ENCODE measurements at places on chromosomes 6 and 20.
A peak's percentile ranks its signal among the peaks of the same experiment; 100 is the strongest.

- DNase-seq: no peak
These were observed 171.6 kb downstream of the PLCB1 start for GRCh38 chr20:8303651-8304050.

DNA sequence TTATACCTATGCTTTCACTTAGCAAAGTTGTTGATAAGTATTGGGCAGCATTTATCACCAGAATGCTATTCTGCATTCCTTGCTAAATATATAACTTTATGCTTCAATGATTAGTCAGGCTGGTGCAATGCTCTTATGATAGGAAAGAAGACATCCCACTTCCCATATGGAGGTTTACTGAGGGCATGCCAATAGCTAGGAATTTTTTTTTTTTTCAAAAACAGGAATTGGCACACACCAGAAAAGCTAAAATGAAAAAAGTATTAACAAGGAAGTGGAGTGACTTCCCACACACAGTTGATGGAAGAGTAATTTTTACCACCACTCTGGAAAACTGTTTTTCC, 90.8 kb downstream of the FRK start:
- peak; percentile 18 for DNase-seq

DNA sequence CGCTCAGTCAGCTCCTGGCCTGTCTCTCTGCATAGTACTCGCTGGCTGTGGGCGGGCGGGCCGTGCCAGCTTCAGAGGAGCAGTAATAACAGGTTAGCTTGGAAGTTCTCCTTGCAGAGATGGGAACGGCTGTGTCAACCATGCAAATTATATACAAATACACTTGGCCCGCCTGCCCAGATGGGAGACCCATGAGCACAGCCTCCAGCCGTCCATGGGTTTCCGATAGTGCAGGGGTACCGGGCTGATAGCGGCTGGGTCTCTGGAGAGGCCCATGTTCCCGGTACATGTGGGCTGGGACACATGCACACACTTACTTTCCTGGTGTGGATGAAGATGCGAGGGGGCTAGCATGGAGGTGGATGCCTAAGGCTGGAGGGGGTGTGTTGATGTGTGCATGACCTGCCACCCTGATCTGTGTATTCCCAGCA, 12.8 kb upstream of the ZNF831 start:
- DNase-seq: no peak

- DNase-seq: peak; percentile 6
These were observed 77.7 kb downstream of the OLIG3 start for GRCh38 chr6:137416376-137417109.

- DNase-seq: no peak
These were observed 4.1 kb upstream of the LY86 start for GRCh38 chr6:6584310-6585002.

DNA sequence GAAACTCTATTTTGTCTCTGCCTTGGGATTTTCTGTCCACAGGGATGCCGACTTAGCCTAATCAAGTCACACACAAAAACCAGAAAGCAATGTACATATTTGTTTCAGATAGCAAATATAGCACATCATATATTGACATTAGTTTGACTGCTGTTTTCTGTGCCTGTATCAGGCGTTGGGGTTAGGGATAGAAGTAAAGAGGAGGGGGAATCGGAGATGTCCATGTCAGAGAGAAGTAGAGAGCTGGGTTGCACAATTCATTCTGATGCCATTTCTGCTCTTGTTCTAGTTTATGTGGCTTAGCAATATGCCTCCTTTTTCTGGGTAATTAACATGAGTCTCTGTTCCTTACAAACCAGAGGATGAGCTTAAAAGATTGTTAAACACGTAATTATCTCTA, 14.7 kb upstream of the IPCEF1 start:
- DNase-seq: no peak

- no peak for DNase-seq
These were observed 12.4 kb upstream of the MAP3K4 start for GRCh38 chr6:160979061-160979708.

GRCh38 chr20:8124639-8125038, 7.4 kb upstream of the PLCB1 start:
- DNase-seq: no peak

DNA sequence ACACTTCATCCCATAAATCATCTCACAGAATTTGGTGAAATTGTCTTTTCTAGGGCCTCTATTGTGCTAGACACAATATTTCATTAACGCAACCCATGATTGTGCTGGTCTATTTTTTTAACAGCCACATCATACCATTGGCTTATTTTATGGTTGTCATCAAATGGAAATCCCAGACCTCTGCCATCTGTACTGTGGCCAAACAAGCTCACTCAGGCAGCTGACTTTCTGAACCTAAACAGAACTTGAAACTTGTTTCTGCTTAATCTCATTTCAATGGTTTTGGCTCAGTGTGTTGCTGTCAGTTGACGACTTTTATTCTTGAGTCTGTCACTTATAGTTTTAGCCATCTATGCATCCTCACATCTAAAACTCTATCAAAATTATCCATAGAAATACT, 111.8 kb downstream of the HAO1 start:
- DNase-seq: no peak

GRCh38 chr20:50118203-50118602, 5.3 kb upstream of the UBE2V1 start:
- no peak for DNase-seq

DNA sequence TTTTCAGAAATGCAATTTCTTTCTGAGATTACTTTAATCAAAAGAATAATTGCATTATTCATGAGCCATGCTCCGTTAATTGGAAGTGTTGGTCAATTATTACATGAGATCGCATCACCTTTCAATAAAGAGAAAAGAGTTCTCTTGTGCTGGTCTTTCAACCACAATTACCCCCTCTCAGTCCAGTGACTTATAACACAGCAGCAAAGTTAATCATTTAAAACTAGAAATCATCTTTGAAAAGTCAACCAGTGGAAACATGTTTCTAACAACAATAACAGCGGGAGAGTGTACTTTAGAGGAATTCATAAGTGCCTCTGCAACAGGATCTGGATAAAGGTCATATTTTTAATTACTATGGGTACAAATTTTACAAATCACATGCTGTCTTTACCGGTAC, 384.4 kb upstream of the AGPAT4 start:
- no peak for DNase-seq

DNA sequence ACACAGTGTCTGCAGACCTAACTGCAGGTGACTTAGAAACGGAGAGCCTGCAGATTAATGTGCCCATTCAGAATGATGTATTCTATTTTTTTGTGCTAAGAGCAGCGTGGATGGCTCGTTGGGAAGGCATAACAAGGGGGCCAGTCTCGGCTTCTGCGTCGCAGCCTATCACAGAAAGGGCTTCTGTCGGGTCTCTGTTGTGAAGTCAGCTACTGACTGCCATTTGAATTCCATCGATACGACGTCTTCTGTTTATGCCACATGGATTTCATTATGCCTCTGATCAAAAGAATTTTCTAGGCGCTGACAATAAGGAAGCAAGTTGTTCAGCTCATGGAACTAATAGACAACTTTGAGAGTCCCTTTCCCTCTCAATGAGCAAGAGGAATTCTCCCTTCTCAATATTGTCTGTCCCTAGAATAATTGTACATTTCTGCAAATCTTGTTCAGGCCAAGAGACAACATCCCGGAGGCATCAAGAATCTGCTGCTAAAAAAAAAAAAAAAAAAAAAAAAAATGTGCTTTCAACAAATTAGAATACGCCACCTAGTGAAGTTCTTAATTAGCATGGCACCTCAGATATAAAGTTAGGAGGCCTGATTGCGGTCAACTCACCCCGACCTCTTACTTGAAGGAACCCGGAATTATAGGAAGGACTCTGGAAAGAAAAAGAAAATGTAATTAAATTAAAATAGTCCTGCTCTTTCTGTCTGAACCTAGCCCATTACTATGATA, 223.9 kb downstream of the TSHZ2 start:
- DNase-seq: no peak

GRCh38 chr20:53291548-53291947, 302.1 kb downstream of the ZNF217 start:
- DNase-seq: peak; percentile 1
